T-helper 2 cell treated with Interferon-gamma antibody and Interleukin-4, amounts not matched to agents 5 μg/mL and 100 μg/mL, for 36 hours (primary cell): ENCODE measurements at places on chromosomes 16 and 17.

DNA sequence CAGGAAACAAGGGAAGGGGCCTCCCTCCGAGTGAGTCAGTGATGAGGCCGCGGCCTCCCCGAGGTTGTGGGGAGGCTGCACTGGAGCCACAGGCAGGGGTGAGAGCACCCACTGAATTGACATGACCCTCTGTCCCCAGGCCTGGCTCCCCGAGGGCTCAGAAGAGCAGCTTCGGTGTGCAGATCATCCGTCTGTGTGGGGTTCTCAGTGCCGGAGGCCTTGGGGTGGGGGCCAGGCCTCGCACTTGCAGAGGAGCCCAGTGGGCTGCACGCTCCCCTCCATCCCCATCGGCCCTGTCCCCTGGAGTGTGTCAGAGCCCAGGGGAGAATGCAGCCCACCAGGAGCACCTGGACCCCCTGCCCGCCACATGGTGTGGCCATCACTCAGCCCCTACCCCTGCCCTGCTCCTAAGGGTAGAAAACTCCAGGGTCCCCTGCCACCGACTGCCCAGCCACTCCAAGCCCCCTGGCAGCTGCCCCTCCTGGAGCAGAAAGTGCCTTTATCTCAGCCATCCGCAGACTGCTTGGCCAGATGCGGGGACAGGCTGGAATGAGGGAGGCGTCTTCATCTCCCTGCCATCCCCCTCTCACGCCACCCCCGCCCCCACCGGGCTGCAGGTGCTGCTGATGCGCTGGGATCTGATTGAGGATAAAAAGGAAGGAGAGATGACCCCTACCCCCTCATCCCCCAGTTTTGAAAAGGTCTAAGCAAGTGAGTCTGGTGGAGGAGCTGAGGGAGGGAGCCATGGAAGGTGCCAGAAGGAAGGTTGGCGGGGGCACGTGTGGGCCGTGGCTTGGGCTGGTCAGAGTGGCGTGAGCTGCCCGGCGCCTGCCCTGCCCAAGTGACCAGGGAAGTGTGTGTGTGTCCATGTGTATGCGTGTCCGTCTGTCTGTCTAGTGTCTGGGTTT lies 358.3 kb downstream of the SEC14L1 start:
- DNase-seq = no peak

DNA sequence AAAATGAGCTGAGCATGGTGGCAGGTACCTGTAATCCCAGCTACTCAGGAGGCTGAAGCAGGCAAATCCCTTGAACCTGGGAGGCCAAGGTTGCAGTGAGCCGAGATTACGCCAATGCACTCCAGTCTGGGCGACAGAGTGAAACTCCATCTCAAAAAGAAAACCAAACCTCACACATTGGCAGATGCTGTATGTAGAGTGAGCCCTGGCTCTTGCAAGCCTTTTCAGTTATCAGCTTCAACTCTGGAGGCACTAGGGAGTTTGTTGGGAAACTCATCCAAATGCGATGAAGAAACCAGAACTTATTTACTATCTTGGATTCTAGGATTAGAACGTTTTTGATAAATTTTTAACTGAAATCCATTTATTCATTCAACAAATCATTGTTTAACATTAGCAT lies 56.9 kb upstream of the RASL10B start:
- no peak for DNase-seq

DNA sequence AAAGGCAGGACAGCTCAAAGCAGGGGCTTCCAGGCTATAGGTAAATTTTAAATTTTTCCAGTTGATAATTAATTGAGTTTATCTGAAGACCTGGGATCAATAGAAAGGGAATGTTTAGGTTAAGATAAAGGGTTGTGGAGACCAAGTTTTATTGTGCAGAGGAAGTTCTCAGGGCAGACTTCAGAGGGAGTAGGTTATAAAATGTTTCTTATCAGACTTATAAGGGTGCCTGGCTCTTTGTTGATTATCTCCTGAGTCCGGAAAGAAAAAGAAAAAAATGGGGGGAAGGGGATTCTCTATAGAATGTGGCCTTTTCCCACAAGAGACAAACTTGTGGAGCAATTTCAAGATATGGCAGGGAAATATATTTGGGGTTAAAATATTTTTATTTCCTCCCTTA lies 15.9 kb downstream of the SLC46A1 start:
- no peak for DNase-seq

- DNase-seq = no peak
Observed at GRCh38 chr17:70976447-70976846, 807.1 kb downstream of the KCNJ2 start.

DNA sequence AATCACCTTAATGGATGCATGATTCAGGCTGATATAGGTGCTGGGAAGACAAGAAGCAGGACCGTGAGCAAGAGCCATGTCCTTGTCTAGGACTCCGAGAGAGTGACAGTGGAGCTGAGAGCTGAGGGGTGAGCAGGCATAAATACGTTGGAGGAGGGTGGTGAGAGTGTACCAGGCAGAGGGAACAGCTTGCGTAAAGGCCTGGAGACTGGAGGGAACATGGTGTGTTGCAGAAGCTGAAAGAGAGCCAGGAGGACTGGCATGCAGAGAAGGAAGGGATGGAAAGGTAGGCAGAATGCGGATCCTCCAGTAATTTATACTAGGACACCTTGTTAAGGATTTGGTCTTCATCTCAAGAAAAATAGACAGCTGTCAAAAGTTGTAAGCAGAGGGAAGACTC lies 653.2 kb downstream of the HS3ST4 start:
- DNase-seq = no peak

DNA sequence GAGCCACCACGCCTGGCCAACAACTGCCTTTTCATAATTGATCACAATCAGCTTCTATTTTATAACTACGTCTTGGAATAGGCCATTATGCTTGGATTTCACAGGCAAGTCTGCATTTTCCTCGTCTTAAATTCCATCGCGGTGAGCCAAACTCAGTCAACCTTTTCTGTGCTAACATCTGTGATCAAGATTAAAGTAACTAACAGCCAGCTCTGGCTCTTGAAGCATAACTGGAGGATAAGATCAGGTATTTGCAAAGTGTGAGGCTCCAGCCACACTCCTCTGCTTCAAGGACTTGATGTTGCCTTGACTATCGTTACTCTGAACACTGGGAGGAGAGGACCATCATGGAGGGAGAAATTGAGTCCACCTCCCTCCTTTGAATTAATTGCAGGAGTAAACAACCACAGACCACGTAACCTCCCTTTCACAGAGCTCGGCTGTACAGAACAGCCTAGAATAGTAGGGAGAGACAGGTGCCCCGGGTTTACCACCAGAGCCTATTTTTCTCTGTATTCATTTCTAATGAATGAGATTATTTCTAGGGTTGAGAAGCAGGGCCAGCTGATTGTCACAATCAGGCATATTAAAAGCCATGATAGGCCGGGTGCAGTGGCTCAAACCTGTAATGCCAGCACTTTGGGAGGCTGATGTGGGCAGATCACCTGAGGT lies 143.0 kb downstream of the XYLT1 start:
- DNase-seq = no peak

GRCh38 chr16:66603537-66604375 lies 748 bp upstream of the CMTM3 start:
- DNase-seq = peak; percentile 80

DNA sequence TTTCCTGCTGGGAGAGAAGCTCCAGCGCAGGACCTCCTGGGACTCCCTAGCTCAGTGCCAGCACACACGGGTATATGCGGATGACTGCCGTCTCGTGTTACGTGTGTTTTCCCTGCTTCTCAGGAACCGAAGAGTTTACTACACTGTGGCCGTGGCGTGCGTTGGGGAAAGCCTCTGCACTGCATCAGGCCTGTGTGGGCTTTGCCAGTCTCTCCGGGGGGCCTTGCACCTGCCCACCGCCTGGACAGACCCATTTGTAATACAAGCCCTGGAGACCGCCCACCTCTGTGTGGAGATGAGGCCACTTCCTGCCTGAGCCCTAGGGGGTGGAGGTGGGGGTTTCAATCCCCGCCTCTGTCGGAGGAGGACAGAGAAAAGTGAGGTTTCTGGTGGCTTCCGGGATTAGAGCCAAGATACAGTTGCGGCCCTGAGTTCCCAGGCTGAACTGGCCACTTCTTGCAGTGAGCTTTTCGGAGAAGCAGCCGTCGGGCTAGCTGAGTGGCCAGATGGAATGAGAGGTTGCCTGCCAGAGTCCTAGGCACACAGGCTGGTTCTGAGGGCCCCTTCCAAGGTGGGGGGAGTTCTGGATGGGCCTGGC lies 43.4 kb upstream of the GSE1 start:
- peak; percentile 27 for DNase-seq

- no peak for DNase-seq
Observed at GRCh38 chr17:10920558-10921108, 82.7 kb upstream of the PIRT start.

DNA sequence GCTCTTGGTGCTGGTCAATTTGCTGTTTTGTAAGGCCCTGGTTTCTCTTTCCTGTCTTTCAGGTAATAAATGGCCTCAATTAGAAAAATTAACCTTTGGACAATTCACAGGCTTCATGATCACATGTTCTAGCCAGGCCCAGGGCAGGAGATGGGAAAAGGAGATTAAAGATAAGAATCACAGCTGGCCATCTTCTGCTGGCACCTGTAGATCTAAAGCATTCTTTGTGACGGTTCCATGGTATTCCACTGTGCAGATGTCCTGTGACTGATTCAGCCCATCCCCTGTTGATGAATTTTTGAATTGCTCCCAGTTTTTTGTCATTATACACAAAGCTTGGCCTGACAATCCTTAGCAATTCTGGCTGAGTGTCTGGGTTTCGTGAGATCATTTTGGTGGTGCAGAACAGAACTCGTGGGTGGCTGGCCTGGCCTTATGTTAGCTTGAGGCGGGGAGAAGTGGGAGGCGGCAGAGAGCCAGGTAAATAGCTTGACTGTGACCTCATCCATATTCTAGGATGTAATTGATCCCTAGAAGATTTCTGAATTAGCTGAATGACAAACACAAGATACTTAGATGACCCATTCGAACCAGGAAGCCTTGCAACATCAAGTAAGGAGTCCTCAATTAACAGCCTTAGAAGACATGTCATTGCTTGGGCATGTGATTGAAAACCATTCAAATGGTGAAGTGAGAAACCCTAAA lies 14.1 kb downstream of the TMC5 start:
- DNase-seq = no peak

- DNase-seq = no peak
Observed at GRCh38 chr16:47377154-47377553, 83.7 kb downstream of the ITFG1 start.

GRCh38 chr17:60610473-60610872 lies 10.5 kb downstream of the PPM1D start:
- DNase-seq = no peak

DNA sequence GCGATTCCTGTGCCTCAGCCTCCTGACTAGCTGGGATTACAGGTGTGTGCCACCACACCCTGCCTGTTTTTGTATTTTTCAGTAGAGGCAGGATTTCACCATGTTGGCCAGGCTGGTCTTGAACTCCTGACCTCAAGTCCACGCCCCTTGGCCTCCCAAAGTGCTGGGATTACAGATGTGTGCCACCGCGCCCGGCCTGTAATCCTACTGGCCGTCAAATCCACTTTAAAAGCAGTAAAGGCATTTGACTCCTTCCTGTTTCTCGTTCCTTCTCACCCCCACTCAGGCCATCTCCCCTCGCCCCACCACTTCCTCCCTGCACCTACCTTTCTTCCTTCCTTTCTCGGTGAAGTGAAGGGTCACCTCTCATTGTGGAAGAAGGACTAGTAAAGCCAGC lies 69.4 kb upstream of the CREBBP start:
- DNase-seq = no peak

DNA sequence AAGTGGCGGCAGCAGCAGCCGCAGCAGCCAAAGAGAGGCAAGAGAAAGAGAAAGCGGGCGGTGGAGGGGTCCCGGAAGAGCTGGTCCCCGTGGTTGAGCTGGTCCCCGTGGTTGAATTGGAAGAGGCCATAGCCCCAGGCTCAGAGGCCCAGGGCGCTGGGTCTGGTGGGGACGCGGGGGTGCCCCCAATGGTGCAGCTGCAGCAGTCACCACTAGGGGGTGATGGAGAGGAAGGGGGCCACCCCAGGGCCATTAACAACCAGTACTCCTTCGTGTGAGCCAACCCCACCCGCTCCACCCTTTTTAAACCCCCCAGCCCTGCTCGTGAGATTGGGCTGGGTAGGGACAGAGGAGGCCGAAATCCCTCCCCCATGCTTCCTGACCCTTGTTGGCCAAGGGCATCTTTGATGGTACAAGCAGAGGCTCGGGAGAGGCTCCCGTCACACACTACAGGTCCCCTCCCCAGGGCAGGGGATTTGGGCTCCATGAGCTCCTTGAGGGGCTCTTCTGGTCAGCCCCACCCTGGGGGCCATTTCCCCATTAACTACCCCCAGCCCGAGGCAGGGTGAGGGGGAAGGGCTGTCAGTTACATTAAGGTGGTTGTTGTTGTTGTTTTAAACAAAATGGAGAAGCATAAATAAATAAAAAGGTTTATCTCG lies 4.6 kb upstream of the ATP2A1 start:
- peak; percentile 27 for DNase-seq

DNA sequence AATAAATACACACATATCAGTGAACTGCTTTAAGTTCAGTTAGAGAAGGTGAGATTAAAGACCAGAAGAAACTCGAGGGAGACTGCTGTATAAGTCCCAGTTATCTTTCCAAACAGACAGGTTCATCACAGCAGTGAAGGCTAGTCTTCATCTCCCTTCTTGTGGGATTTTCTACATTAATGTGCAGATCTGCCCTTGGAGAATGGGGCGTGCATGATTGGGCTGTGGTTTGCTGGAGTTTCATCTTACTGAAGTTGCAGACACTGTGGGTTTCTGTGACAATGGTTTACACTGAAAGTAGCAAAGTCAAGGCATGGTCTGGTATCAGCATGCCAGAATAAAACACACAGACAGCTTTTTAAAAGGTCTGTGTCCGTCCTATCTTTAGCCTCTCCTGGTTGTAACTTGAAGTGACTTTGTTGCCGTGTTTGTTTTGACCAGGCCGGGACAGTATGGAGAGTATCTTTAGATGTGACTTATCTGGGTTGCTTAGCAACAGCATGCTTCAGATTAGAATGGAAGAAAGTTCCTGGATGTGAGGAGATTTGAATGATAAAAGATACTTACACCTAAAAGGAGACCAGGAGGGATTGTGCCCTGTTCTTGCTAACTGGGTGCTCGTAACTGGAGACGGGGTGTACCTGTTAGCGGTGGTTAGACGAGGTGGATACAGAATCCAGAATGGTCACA lies 16.1 kb downstream of the NAA60 start:
- DNase-seq = peak; percentile 40

- no peak for DNase-seq
Observed at GRCh38 chr17:21174713-21175112, 39.2 kb downstream of the TMEM11 start.

DNA sequence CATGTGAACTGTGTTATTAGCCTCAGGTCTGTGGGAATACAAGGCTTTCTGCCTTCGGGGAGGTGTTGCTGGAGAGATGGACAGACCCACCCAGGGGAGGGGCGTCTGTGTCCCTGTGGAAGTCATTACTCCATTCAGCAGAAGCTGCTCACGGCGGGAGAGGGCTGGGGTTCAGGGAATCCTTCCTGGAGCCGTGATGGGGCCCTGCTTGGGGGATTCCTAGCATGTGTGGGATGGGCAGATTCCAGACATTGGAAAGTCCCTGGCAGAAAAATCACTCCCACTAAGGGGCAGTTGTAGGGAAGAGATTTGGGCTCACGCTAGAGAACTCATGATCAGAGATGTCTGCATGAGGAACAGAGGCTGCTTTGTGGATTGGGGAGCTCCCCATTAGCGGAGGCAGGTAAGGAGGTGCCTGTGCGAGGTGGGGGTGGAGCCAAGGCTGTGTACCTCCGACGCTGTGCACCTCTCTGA lies 56.3 kb upstream of the IL34 start:
- DNase-seq = no peak
